HEK293T (cell line): ENCODE measurements at places on chromosomes 7 and 10.

DNA sequence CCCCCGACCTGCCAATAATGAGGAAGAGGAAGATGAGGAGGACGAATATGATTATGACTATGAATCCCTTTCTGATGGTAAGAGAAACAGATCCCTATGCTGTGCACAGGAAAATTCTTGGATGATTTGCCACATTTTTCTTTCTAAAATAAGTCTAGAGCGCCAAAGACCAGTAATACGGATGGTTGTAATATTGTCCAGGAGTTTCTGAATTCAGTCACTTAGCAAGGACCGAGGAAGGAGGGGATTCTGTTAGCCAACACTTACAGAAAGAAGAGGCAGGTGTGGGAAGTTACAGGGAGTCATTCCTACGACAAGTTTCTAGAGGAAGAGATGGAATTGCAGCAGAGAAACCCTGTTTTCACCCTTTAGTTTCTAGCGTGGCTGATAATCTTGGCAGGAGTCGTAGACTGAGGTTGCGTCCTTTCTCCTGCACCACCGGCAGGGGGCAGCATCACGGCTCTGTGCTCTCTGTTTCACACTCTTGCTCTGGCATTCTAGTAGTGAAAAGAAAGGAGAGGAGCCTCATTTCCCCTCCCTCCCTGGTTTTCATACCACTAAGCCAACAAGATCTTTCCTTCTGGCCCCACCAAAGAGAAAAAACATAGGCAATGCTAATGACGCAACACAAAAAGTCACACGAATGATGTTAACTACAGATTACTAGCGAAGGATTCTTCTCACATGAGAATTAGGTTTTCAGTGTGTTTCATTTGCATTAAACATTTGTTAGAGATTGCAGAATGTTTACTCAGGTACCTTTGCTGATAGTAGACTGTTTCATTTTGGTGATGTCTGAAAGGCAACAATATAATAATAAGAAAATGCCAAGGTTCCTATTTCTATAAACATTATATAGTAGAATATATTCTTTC, 82.7 kb downstream of the NOC3L start:
- peak; percentile 86 for DNase-seq

DNA sequence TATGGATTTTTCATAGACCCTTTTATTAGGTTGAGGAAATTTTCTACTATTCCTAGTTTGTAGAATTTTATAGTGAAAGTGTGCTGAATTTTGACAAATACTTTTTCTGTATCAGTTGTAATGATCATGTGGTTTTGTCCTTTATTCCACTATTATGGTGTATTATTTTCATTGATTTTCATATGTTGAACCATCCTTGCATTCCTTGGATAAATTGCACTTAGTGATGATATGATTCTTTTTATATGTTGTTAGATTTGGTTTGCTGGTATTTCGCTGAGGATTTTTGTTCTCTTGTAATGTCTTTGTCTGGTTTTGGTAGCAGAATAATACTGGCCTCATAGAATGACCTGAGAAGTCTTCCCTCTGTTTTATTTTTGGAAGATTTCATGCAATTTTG, 140.6 kb upstream of the CDK6 start:
- no peak for DNase-seq

DNA sequence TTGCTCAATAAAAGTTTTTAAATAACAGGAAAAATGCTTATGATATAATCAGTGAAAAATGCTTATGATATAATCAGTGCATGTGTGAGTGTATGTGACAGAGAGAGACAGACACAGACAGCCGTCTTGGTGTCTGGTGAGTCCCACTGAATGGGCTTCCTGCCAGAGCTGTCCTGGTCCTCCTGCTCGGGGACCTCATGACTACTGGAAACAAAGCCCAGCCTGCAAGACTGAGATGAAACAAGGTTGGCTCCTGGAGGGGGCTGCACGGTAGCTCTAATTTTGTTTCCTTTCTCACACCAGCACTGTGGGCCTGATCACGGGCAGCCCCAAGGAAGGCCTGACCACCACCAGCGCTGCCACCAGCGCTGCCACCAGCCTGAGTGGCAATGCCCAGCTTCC, 57.3 kb downstream of the NRP1 start:
- DNase-seq: no peak

DNA sequence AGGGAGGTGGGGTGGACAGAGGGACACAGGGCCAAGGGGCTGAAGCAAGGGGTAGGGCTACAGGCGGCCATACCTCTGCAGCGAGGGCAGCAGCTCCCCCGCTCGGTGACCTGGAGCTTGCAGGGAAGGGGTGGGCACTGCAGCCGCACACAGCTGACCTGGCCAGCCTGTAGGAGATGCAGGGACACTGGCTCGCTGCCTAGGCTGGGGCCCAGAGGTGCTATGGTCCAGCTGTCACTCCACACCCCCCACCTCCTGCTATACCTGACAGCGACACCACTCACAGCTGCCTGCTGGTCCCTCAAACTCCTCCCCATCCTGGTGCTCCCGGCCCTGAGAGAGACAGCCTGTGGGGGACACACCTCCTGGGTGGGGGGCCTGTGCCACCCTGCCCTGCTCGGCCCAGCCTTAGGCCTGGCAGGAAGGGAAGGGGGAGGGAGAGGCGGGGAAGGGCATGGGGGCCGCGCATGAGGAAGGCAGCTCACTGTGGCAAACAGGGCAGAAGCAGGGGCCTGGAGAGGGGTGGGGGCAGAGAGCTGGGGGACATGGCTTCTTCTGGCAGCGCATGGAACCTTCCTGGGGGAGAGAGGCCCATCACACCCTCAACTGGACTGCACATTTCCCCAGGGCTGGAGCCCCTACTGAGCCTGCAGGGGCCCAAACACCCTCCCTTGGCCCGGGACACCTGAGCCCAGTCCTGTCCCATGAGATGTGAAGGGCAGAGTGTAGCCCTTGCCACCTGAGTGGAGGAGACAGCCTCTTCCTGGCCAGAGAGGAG, 23.9 kb downstream of the ATP6V1F start:
- DNase-seq: no peak

GRCh38 chr10:79938728-79939406, 10.0 kb downstream of the SFTPD start:
- DNase-seq: no peak

DNA sequence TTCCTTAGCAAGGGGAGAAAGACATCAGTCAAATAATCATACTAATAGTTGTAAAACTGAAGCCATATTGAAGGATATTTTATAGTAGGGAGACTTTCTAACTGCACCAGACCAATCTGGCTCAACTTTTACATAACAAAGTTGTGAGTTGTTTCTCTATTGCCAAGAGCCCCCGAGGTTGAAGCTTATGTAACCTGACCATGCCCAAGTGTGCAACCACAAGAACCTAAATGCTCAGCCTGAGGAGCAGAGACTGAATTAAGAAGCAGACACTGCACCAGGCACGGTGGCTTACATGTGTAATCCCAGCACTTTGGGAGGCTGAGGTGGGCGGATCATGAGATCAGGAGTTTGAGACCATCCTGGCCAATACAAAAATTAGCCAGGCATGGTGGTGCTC, 77.3 kb upstream of the ARMC3 start:
- DNase-seq: no peak

GRCh38 chr7:100406767-100407166, 21.7 kb downstream of the ZCWPW1 start:
- no peak for DNase-seq

DNA sequence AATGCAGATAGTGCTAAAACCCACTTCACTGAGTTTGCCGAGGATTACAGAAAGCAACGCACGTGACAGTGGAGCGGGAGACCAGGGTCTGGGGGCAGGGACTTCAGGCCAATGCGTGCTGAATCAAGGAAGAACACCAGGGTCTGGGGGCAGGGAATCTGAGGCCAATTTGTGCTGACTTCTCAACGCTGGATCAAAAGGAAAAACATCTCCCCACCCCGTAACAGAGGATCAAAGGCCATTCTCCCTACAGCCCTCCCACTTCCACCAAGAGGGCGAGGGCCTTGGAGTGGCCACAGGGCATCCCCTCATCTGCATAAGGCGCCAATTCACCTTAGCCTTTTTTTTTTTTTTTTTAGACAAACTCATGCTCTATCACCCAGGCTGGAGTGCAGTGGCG, 22.3 kb upstream of the BNIP3 start:
- no peak for DNase-seq

GRCh38 chr10:78035933-78036583, 2.4 kb downstream of the RPS24 start:
- DNase-seq: no peak

- DNase-seq: no peak
Observed at GRCh38 chr10:35349389-35349915, 13.1 kb downstream of the CCNY start.

DNA sequence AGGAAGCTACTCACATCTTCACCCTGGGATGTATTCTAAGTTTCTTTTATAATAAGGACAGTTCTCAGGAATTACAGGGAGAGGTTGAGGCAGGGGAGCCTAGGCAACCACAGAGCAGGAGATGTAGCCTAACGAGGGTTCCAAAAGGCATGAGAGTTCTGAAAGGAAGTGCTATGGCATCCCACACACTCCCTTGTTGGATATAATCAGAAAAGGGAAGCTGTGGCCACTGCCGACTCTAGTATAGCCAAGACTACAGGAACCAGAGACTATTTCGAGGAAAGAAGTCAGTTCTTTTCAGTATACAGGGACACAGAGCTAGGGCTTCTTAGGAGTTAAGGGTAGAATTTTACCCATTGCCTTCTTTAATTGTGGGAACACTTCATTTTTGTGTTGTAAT, 11.0 kb downstream of the PRR15 start:
- no peak for DNase-seq

GRCh38 chr7:20301311-20301939, 29.3 kb upstream of the ITGB8 start:
- no peak for DNase-seq

GRCh38 chr10:110399106-110399964, 94.6 kb upstream of the SMNDC1 start:
- DNase-seq: no peak

GRCh38 chr10:84074521-84074920, 64.8 kb upstream of the GHITM start:
- DNase-seq: no peak

- no peak for DNase-seq
Observed at GRCh38 chr10:130481936-130482335, 345.7 kb downstream of the GLRX3 start.

DNA sequence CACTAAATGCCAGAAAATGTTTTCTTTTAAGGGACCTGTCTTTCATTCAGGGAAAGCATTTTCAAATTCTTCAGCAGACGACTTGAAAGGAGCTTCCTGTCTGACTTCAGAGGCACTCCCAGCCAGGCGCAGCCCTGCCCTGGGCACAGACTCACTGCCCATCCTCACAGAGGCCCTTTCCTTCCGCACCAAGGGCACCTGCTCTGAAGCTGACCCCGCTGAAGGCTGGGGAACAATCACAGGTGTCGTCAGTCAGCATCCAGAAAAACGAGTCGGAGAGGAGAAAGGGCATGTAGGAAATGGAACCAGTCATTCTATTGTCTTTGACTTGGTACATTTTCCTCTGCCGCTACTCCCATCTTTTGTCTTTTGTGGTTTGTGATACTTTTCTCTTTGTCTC, 125.3 kb upstream of the PARD3 start:
- no peak for DNase-seq

DNA sequence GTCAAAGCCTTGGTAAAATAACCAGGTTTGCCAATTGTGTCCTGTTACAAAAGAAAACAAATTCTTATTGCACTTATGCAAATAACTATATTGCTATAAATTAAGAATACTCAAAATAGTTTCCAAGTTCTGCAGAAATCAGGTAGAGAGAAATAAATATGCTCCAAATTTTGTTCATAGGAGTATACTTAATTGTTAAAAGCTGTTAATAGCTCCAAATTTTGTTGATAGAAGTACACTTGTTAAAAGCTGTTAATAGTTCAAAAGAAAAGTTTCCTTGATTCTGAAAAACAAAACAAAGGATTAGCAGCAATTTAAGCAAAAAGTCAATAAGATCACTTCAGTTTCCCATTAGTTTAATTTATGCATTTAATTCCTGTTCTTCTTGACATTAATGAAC, 46.4 kb upstream of the ZNF138 start:
- no peak for DNase-seq

GRCh38 chr7:151794508-151795167, 82.3 kb downstream of the PRKAG2 start:
- DNase-seq: peak; percentile 51

DNA sequence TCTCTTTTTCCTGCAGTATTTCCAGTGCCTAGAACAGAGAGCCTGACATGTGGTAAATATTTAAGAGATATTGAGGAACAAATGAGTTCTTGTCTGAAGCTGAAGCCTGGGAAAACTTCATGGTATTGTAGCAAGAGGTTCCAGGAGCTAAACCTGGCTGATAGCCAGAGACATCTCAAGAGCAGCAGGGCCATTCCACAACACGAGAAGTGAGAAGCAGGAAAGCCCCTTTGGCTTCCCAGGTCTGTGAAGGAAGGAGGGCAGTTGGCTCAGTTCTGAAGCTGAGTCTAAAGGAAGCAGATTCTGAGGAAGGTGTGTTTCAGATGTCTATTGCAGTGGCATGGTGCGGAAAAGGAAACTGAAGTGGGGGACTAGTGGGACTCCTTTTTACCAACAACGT, 63.8 kb upstream of the FAM204A start:
- no peak for DNase-seq

DNA sequence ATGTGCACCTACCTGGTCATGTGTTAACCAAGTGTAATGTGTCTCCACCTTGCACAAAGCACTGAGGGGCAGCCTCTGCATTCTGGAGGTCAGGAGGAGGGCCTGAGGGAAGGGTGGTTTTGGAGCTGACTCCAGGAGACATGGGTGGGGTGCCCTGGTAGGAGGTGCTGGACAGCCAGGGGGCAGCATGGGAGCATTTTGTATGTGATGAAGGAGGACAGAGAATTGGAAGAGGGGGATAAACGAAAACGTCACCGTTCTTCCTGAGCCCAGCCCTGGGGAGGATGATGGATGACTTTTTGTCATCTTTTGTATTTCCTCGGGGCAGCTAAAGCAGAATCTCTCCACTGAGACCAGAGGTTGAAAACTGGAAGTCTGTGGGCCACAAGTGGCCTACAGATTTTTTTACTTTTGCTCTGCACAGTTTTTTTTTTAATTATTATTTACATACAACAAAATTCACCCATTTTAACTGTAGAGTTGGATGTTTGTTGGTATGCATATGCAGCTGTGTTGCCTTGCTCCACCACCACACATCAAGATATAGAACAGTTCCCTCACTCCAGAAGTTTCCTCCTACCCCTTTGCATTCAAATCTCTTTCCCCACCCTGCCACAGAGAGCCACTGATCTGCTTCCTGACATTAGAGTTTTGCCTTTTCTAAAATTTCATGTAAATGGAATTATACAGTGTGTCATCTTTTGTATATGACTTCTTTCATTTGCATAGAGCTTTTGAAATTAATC, 242.5 kb downstream of the VTI1A start:
- DNase-seq: peak; percentile 55

GRCh38 chr7:91137788-91138368, 126.4 kb upstream of the FZD1 start:
- no peak for DNase-seq

DNA sequence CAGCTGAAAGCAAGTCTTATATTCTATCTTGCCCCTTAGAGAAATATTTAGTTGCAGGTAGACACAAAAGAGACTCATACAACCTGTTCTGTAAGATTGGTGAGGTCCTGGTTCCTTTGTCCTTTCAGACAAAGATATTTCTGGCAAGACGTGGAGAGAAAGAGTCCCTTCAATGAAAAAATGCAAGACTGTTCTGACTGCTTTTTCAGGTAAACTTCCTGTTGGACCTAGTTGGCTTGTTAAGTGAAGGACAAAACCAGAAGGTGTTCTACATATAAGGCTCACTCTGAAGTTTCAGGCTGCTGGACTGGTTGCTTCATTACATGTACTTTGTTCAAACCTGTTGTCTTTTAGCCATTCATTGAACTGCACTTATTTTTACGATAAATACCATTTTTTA, 119.0 kb upstream of the PTPRZ1 start:
- no peak for DNase-seq

GRCh38 chr10:48456361-48456804, 148.5 kb downstream of the ARHGAP22 start:
- DNase-seq: no peak
